ENCODE measurements at places on chromosomes 5 and 9. TPM values are rescaled to one million over a fixed set of nuclear protein-coding genes. Genes with fewer than 3 reads are reported as not detected.

- DNase-seq = no peak
Observed at GRCh38 chr5:55535199-55535905, 588 bp upstream of the PLPP1 start.

- no peak for DNase-seq
Observed at GRCh38 chr5:54205453-54205852, 104.9 kb downstream of the ARL15 start.

- DNase-seq = no peak
Observed at GRCh38 chr5:135738564-135738875, 95.9 kb upstream of the SLC25A48 start.

DNA sequence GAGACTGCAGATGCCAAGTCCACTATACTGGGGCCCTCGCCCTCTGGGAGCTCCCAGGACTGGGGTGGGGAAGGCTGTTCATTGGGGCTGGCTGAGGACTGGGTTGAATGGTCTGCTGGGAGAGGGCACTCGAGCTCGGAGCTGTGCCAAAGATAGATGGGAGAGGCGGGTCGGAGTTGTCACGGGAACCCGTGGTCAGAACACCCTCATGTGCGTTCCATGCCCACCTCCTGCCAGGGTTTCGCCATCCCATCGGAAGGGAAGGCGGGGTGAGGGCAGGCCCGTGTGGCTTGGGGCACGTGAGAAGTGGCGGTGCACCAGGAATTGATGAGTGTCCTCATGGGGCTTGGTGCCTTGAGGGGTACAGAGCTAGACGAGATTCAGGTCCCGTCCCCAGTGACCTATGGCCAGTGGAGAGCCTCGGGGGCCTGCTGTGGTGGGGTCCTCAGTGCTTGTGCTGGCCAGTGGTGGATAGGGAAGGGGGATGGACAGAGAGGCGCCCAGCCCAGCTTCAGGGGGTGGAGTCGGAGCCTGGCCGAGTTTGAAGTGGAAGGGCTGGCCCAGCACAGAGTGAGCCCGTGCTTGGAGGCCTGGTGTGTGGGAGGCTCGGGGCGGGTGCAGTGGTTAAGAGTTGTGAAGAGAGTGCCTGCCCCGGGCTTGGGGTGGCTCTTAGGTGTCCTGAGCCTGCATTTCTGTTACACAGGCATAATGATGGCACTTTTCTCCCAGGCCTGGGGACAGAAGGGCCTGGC, 4.3 kb downstream of the CACFD1 start:
- no peak for DNase-seq

GRCh38 chr5:147669169-147669869, 113.2 kb downstream of the JAKMIP2 start:
- no peak for DNase-seq

Gene NR2F1
- total RNA-seq = 6.9 TPM

Gene TAF11L3
- not detected for total RNA-seq

DNA sequence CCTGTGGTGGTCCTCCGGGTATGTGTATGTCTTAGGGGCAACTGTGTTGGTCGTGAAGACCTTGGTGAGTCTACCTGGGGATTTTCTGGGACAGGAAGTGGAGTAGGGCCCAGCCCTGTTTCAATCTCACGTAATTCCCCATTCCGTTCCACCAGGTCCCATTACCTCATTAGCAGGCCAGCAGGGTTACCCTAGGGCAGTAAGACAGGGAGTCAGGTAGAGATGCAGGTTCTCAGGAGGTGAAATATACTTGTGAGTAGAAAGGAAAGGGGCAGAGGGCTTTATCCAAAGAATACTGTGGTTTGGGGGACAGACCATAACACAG, 56.5 kb downstream of the MACROH2A1 start:
- DNase-seq = no peak

Gene SPINK1
- total RNA-seq = 0.72 TPM

Gene ARHGEF28
- 15.9 TPM for total RNA-seq

DNA sequence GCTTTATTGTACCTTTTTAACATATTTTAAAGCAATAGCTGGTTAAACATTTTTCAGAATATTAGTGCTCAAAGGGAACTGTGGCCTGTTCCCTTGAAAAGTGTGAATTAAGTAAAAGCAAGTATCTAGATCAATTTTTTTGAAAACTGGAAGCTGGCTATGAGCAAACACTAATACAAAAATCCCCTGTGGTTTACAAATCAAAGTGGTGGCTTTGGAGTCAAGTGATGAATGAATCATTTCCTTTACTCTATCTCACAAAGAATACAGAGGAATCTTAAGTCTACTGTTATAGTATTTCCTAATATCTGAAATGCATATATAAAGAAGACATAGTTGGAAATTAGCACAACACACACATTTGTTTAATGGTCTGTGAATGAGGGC, 212.4 kb upstream of the C9orf72 start:
- DNase-seq = peak; percentile 51

- no peak for DNase-seq
Observed at GRCh38 chr5:171709930-171710329, 75.7 kb upstream of the SMIM23 start.

Gene AK6
- total RNA-seq = 79.6 TPM

DNA sequence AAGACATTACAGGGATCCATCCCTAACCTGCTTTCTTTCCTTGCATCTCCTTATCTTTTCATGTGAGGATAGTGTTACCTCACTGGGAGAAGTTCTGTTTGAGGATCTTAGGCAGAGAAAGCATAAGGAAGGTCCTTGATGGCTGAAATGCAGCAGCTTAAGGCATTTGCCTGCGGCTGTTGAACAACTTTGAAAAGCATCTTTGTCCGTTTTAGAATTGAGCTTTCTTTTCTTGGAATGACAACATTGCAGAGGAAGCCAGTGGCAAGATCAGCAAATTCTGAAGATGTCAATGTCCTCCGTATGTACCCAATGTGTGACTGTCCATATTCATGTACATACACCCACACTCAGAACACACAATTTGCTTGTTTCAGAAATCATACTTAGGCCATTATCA, 436.2 kb downstream of the GABRG2 start:
- no peak for DNase-seq

Gene PIGO
- 16.6 TPM for total RNA-seq

Gene OBP2B
- total RNA-seq = not detected

DNA sequence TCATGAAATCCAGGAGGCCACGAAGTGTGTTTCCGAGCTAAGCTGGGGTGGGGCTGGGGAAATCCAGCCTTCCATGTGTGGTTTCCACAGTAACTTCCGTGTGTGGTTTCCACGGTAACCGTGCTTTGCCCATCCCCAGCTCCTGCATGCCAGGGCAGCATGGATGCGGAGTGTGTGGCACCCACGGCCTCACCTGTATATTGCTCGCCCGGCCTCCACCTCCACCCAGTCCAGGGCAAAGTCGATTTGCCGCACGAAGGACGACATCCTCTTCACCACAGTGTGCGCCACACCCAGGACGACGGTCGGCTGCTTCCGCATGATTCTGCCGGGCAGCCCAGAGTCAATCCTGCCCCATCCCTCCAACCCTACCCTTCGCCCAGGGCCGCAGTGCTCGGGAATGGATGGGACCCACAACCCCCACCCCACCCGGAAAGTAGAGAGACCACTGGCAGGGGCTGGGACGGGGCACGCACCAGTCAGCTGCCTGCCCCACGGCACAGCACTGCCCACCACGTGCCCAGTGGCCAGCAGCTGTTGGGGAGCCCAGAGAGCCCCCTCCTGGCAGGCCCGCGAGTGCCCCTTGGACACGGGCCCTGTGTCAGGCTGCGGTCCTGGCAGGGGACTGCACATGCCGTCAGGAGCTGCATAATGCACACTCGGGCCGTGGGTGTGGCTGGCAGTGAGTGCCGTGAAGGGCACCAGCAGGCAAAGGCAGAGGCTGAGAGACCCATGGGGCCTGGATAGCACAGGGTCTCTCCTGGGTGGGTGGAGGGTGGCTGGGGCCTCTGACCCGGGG, 39.0 kb upstream of the NSMF start:
- DNase-seq = no peak

Gene IGFBPL1
- total RNA-seq = 0.14 TPM

Gene UBE2QL1
- total RNA-seq = 0.65 TPM

DNA sequence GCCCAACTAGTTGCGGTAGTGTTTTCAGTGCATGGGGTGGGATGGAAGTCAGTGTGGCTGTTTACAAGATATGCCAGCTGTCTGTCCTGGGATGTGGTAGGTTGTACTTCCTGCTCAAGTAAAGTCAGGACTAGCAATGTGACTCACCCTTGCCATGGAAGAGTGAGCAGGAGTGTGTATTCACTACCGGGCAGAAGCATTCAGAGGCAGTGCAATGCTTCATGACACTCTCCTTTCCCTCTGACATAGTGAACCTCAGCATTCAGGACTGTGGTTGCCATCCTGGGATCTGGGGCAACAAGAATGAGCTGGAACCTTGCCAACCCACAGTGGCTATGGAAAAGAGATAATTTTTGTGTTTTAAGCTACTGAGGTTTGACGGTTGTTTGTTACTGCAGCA, 68.9 kb downstream of the BOD1 start:
- peak; percentile 18 for DNase-seq

Gene HRH2
- total RNA-seq = 0.88 TPM

GRCh38 chr9:34987160-34987901, 2.2 kb upstream of the DNAJB5 start:
- no peak for DNase-seq

GRCh38 chr9:20557890-20558565, 64.3 kb downstream of the MLLT3 start:
- DNase-seq = no peak

- DNase-seq = no peak
Observed at GRCh38 chr5:161697001-161697400, 11.5 kb downstream of the GABRA6 start.

Gene MARCOL
- total RNA-seq = not detected

DNA sequence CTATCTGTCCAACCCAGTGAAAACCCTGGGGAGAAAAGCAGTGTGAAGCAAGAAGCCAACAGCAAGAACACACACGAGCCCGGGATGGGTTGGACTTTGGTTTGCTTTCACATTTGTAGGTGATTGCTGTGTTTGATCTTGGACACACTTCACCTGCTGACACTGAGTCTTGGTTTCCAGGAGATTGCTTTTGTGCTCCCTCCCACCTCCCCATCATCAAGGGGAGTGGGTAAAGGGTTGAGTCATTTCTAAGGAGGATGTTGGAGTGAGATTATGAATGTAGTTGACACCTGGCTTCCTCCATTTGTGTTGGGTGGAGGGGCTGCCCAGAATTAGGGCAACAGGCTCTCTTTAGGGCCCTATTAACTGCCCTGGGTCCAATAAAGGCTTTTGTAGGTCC, 37.5 kb downstream of the ANKDD1B start:
- DNase-seq = no peak

- DNase-seq = no peak
Observed at GRCh38 chr9:882416-882924, 41.0 kb downstream of the DMRT1 start.

Gene PCSK5
- total RNA-seq = 0.55 TPM

DNA sequence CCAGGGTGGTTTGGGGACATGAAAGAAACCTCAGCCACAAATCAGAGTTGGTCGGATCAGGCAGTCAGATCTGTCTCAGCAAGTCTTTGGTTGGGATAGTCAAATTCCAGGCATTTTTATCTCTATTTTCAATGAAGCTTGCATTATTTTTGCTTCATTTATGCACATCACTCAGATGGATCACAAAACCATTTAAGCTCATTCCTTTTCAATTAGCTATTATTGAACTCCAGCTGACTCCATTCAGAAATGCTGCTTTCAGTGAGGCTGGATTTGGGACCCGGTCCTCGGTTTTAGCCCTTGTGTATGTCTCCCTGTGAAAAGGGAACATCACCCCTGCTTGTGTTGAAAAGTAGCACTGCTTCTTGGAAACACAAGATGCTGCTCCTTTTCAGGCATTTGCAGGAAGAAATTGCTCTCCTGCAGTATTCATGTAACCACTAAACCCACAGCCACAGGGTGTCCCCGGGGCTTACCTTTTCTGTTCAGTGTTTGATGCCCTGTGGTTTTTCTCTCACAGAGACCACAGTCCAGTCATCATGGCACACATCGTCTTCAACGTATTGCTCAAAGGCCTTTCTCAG, 232.9 kb downstream of the NFIB start:
- DNase-seq = peak; percentile 66

GRCh38 chr9:114408645-114409044, 20.9 kb upstream of the AKNA start:
- DNase-seq = no peak

Gene PCDHB9
- 11.2 TPM for total RNA-seq
